ENCODE measurements at places on chromosomes 2 and 18.

DNA sequence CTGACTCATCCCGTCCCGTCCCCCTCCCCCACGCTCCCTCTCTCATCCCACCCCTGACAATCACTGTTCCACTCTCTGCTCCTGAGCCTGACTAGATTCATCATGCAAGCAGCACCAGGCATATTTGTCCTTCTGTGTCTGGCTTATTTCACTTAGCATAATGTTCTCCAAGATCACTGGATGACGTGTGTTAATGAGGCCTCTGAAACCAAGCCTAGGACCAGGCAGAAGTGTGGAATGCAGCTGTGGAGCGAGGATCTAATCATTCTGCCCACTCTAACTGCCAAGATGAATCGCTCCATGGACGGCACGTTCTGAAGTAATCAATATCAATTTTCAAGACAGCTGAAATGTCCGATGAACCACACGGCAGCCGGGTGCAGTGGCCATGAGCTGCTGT lies 122.4 kb upstream of the ZNF236 start:
- no peak for DNase-seq

GRCh38 chr2:216385478-216385877 lies 13.2 kb upstream of the MARCHF4 start:
- no peak for DNase-seq

GRCh38 chr18:392928-393573 lies 107.5 kb downstream of the COLEC12 start:
- no peak for DNase-seq

GRCh38 chr2:7530001-7530400 lies 612.8 kb downstream of the RNF144A start:
- no peak for DNase-seq

DNA sequence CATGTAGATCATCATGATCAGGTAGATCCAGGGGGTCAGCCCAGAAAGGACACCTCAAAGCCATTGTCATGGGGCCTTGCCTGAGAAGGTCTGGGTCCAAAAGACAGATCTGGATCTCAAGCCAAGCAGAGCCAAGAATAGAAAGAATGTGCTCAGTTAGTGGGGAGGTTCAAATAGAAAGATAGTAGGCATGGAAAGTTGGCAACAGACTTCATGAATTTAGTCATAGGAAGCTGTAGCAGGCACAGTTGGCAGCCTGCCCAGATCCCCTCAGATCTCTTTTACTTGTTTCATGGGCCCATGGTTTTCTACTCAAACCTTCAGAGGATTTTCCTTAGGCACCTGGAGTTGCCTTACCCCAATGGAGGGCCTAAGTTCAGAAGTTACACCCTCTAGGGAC lies 767.0 kb downstream of the SLC4A3 start:
- no peak for DNase-seq

DNA sequence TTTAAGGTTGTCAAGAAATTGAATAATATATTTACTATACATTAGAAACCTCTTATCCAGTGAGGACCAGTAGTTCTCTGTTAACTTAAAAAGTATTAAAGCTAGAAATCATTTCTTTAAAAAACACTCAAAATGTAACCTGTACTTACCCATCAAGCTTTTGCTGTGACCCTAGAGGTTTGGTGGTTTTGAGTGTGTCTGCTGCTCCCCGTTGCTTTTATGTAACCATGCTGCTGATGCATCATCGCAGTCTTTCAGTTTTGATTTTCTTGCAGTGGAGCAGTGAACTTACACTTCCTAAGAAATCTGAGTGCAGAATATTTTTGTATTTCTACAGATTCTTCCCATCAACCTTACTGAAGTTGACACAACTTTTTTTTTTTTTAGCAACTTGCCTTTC lies 34.2 kb downstream of the MRPS9 start:
- no peak for DNase-seq

Data from T-helper 9 cell (primary cell).